Kidney (tissue), 22 donors: ENCODE measurements at places on chromosomes 13 and 19.

DNA sequence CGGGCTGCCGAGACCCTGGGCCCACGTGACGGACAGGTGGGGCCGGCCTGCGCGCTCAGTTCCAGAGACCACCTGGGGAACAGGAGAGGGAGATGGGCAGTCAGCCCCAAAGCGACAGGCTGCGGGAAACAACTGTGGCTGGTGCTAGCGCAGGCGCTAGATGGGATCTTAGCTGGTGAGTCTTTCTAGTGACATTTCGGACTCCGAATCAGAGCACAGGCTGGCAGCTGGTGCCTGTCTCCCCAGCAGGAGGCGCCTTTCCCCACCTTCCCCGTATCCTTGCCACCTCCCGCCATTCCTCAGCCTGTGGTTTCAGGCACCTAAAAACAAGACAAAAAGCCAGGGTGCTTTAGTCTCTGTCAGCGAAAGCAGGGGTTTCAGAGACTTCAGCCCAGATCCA lies 19.4 kb upstream of the RANBP3 start:
- no peak for DNase-seq

DNA sequence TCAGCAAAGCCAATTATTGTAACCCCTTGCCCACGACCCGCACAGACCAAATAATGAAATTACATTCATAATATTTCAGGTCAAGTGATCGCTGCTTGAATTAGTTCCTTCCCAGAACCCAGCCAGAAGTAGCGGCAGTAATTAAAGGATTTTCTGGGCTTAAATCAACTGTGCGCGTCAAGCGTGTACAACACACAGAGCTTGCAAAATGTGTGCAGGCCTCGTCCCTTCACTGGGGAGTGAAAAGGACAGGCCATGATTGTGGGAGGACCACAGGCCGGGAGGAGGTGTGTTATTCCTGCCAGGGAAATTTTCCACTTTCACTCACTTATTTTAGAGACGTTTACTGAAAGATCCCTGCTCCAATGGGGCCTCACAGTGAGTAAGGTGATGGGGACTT lies 84.9 kb downstream of the CHST8 start:
- DNase-seq = no peak

GRCh38 chr19:4984438-4984990 lies 15.6 kb downstream of the KDM4B start:
- DNase-seq = peak; percentile 77

DNA sequence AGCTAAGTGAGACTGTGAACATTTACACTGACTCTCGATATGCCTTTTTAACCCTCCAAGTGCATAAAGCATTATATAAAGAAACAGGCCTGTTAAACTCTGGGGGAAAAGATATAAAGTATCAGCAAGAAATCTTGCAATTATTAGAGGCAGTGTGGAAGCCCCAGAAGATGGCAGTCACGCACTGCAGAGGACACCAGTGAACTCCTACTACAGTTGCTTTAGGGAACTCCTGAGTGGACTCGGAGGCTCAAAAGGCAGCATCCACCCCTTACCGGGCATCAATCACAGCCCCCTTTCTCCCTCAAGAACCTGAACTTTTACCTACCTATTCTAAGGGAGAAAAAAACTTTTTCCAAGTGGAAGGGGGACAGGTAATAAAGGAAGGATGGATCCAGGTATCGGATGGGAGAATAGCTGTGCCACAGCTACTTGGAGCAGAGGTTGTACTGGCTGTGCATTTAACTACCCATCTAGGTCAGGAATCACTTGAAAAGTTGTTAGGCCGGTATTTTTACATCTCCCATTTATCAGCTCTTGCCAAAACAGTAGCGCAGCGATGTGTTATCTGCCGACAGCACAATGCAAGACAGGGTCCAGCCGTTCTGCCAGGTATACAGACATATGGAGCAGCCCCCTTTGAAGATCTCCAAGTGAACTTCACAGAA lies 80.1 kb downstream of the ZNF486 start:
- peak; percentile 69 for DNase-seq

- DNase-seq = no peak
Measured at GRCh38 chr13:95451656-95452055, 100.9 kb upstream of the CLDN10 start.

DNA sequence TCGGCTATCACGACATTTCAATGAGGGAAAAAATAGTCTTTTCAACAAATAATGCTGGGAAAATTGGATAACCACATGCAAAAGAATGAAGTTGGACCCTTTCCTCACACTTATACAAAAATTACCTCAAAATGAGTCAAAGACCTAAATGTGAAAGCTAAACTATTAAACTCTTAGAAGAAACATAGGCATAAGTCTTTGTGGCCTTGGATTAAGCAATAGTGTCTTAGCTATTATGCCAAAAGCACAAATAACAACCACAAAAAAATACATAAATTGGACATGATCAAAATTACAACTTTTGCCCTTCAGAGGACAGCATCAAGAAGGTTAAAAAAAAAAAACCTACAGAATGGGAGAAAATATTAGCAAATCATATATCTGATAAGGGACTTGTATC lies 156.6 kb downstream of the FOXO1 start:
- DNase-seq = no peak

DNA sequence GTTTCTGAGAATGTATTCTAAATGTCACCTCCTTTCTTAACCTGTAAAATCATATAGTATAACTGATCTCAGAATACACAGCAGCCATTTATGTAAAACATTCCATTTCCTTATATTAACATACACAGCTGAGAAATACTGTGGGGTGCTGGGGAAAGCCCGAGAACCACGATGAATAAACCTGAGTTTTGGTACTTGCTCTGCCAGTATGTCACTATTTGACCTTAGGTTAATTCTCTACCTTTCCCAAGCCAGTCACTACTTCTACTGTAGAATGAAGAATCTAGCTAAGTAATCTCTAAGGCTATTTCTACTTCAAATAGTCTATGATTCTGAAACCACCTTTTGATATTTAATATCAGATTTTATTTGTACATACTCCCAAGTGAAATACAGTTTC lies 173.7 kb downstream of the TBC1D4 start:
- DNase-seq = no peak

- peak; percentile 69 for DNase-seq
Measured at GRCh38 chr19:7928741-7929701, 3.1 kb upstream of the CTXN1 start.

DNA sequence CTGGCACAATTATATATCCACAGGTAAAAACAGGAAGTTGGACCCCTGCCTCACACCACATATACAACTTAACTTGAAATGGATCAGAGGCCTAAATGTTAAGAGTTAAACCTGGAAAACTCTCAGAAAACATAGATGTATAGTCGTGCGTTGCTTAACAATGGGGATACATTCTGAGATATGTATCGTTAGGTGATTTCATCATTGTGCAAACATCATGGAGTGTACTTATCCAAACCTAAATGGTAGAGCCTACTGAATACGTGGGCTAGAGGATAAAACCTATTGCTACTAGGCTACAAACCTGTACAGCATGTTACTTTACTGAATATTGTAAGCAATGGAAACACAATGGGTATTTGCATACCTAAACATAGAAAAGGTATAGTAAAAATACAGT lies 14.8 kb upstream of the CALM3 start:
- no peak for DNase-seq

GRCh38 chr19:42132030-42132628 lies at the start of gene POU2F2:
TSS of gene POU2F2 (minus strand) at chr19:42132446. CDS start at chr19:42132411, 35 bp downstream.
- DNase-seq = no peak

- no peak for DNase-seq
Measured at GRCh38 chr19:42150911-42151361, 18.7 kb upstream of the POU2F2 start.

GRCh38 chr19:45103156-45103507 lies 10.2 kb downstream of the PPP1R37 start:
- DNase-seq = peak; percentile 67

DNA sequence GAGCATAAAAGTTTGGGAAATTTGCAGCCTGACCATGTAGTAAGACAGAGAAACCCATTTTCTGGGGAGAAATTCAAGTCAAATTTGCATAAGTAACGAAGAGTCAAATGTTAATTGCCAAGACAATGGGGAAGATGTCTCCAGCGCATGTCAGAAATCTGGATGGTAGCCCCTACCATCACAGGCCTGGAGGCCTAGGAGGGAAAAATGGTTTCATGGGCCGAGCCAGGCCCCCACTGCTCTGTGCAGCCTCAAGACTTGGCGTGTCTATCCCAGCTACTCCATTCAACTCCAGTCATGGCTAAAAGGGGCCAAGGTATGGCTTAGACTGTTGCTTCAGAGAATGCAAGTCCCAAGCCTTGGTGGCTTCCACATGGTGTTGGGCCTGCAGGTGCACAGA lies 269.8 kb downstream of the RFC3 start:
- DNase-seq = no peak

DNA sequence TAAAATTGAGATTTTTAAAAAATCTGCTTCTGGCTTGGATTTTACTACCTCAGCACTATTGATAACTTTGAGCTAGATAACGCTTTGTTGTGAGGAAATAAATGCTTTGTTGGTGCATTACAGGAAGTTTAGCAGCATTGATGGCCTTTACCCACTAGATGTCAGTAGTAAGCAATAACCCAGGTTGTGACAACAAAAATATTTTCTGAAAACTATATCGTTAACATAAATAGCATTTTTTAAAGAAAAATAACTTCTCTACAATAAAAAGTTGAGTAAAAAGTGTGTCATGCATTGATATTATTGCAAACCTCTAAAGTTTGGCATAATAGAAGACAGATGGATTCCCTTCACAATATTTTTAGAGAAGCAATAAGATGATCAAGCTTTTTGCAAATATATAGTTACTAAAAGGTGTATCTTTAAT lies 1246.5 kb downstream of the UQCRFS1 start:
- DNase-seq = no peak

DNA sequence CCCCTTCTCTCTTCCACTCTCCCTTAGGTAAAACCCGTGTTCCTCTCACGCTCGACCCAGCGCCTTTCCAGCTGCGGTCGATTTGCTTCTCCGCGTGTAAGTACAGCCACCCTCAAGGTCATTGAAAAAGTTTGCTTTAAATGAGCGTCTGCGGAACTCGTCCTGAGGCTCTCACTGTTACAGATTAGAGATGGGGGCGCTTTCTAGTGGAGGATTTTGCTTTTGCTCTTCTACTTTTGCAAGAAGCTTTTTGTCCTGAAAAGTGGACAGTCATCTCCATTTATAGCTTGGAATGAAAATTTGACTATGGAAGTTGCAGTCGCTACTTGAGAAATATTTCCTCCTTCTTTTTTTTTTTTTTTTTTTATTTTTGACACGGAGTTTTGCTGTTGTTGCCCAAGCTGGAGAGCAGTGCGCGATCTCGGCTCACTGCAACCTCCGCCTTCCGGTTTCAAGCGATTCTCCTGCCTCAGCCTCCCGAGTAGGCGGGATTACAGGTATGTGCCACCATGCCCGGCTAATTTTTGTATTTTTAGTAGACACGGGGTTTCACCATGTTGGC lies 595 bp upstream of the RAB20 start:
- DNase-seq = no peak

DNA sequence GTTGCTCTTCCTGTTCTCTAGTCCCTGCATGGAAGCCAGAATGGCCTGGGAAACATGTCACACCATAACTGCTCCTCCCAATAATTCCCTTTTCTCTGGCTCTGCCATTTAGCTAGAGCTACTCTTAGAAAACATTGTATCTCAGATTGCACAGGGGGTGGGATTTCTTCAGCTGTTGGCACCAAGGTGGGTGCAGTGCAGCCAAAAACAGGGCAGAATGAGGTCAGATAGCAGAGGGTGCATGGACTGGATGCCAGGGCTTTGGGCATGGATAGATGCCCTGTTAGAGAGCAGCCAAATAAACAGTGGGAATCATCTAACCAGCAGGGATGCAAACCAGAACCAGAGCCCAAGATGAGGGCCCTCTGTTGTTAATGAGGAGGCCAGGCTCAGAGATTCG lies 4.9 kb upstream of the AMER2 start:
- no peak for DNase-seq

GRCh38 chr19:46486358-46486757 lies 9.3 kb downstream of the PNMA8B start:
- no peak for DNase-seq

- DNase-seq = no peak
Measured at GRCh38 chr13:76620036-76620435, 266.2 kb downstream of the KCTD12 start.

GRCh38 chr19:5134691-5135090 lies 165.8 kb downstream of the KDM4B start:
- DNase-seq = no peak

- DNase-seq = peak; percentile 60
Measured at GRCh38 chr19:54029930-54030490, 33.7 kb downstream of the VSTM1 start.

GRCh38 chr19:54287456-54287855 lies 6.5 kb upstream of the LILRB2 start:
- no peak for DNase-seq

- no peak for DNase-seq
Measured at GRCh38 chr19:10846500-10847202, 1.6 kb upstream of the C19orf38 start.

DNA sequence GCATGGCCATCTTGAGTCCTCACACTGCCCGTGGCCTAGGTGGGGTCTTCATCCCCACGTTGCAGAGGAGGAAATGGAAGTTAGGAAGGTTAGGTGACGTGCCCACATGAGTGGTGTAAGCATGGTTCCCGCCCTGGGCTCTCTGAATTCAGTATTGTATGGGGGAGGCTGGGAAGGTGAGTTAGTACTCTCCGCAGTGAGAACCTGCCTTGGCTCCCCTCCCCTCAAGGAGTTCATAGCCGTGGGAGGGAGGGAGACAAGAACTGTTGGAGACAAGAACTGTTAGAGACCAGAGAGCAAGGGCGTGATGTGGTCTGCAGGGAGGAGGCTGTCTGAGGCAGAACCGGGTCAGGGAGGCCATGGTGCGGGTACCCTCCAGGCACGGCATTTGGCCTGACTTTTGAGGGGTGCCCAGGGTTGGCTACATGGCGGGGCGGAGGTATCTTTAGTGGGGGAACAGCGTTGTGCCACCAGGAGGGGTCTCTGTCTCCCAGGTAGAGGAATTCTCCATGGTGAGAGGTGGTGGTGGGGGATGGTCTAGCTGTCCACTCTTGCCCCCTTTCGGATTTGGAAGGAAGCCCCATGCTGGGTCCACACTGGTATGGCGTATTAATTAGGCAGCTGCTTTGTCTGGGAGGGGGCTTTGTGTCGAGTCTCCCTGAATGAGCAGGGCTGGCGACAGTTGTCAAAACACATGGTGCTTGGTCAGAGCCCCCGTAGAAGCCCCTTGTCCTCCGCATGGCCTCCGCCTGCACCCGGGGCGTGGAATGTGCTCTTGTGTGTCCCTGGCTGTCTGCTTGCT lies 45.8 kb downstream of the CAPN12 start:
- no peak for DNase-seq

DNA sequence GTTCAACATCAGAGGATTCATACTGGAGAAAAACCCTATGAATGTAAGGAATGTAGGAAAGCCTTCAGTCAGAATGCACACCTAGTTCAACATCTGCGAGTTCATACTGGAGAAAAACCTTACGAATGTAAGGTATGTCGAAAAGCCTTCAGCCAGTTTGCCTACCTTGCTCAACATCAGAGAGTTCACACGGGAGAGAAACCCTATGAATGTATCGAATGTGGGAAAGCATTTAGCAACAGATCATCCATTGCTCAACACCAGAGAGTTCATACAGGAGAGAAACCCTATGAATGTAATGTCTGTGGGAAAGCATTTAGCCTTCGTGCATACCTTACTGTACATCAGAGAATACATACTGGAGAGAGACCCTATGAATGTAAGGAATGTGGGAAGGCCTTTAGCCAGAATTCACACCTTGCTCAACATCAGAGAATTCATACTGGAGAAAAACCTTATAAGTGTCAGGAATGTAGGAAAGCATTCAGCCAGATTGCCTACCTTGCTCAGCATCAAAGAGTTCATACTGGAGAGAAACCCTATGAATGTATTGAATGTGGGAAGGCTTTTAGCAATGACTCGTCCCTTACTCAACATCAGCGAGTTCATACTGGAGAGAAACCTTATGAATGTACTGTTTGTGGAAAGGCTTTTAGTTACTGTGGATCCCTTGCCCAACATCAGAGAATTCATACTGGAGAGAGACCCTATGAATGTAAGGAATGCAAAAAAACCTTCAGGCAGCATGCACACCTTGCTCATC lies 15.4 kb downstream of the ZNF570 start:
- DNase-seq = no peak
